ENCODE measurements at places on chromosomes 3 and 15.

GRCh38 chr15:101329309-101329863 lies 34.3 kb upstream of the SNRPA1 start:
- DNase-seq = no peak

DNA sequence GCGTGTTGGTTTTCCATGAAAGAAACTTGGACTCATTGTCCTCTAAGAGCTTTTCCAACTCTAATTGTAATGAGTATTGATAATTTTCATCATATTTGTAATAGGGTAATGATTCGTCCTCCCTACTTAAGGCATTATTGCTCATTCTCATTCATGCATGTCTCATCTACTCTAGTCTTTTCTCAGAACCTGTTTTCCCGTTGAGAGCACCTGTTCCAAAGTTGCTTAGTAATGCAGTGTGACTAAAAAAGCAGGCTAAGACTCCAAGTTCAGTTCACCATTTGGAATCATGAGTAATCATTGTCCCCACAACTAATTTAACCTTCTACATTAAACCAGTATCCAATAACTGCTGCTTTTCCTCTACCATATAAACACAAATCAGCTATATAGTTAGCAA lies 84.0 kb downstream of the FILIP1L start:
- no peak for DNase-seq

DNA sequence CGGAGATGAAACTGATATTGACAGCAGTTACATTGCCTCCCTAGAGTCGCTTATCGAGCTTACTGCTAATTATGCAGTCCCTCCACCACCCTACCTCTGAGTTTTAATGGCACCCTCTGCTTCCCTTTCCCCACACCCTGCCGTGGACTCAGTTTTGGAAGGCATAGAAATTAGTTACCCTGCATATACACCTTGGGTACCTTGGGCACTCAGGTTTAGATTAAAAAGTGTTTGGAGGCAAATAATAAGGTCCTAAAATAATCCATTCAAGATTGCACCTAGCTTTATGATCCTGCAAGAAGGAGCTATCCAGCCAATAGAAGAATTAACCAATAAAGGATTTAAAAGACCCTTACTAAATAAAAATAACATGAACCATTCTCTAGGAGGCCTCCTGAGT lies 117.8 kb upstream of the AGBL1 start:
- no peak for DNase-seq

DNA sequence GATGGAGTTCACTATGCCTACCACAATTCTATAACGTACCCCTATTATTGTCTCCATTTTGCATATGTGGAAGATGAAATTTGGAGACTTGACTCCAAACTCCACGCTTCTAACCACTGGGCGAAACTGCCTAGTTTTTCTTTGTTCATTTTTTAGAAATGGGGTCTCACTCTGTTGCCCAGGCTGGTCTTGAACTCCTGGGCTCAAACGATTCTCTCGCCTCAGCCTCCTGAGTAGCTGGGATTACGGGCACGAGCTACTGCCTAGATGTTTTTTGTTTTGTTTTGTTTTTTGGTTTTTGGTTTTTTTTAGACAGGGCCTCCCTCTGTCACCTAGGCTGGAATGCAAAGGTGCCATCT lies 584 bp upstream of the RPL32 start:
- DNase-seq = no peak

DNA sequence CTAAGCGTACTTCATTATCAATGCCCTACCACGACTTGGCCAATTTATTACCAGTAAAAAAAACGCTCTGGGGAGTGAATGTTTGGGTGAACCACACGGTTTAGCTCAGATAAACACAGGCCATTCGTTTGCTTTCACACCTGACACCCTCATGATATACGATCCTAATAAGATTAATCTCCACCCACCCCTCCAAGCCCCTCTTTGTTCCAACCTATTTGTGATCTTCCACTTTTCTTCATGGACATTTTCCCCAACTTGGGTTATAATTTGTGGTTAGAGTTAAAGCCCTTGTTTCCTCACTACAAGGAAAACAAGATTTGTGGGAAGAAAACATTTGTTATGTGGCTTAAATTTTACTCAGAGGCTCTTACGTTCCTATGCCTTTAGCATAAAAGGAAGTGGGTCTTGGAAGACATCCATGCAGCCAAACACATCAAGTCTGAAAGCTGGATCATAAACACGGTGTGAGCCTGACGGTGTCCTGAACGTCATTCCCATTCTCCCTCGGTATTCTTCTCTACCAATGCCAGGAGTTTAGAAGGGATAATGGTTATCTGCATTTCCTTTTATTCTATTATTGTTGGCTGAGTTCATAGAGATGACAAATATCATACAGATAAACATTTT lies 518.9 kb downstream of the NR2F2 start:
- no peak for DNase-seq

GRCh38 chr3:8555113-8555661 lies 53.6 kb downstream of the LMCD1 start:
- peak; percentile 99 for DNase-seq

DNA sequence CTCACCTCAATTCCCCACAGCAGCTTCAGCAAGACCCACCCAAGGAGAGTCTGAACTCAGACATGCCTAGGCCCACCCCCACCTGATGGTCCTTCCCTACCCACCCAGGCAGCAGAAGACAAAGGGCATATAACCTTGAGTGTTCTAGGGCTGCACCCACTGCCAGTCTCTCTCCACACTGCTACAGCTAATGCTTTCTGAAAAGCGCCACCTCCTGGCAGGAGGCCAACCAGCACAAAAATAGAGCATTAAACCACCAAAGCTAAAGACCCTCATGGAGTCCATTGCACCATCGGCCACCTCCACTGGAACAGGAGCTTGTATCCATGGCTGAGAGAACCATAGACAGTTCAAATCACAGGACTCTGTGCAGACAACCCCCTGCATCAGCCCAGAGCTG lies 11.3 kb upstream of the RPL39L start:
- no peak for DNase-seq

DNA sequence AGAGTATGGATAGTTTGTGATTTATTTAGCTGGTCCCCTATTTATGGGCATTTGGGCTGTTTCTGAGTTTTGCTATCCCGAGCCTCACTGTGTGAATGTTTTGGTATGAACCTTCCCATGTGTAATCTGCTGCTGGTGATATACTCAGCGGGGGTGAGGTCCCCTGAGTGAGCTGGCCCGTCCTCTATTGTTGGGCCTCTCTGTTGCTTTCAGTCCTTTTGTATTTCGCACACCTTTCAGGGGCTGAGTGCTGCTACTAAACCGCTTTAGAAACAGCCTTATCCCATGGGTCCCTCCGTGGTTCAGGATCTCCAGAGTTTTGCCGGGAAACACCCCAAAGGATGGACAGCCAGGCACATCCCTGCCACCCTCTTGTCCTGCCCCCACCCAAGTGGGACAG lies 94.5 kb downstream of the WNT7A start:
- no peak for DNase-seq

GRCh38 chr15:77112838-77113504 lies 42.1 kb upstream of the TSPAN3 start:
- peak; percentile 6 for DNase-seq

DNA sequence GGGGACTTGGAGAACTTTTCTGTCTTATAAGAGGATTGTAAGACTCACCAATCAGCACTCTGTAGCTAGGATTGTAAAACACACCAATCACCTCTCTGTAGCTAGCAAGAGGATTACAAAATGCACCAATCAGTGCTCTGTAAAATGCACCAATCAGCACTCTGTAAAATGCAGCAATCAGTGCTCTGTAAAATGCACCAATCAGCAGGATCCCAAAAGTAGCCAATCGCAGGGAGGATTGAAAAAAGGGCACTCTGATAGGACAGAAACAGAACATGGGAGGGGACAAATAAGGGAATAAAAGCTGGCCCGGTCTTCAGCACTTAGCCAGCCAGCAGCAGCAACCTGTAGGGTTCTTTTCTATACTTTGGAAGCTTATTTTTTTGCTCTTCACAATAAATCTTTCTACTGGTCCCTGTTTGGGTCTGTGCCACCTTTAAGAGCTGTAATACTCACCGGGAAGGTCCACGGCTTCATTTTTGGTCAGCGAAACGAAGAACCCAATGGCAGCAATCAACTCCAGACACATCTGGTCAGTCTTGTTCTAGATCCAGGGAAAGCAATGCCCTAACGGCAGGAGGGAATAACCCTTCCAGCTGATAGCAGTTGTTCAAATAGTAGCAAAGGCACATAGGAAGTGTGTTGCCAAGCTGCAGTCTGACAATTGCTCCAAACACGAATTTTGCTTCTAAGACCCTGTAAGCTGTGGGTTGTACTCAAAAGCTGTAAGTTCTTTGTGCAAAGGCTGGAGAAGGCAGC lies 135.6 kb downstream of the TJP1 start:
- DNase-seq = no peak
